GM23248 (cell line): ENCODE measurements at places on chromosomes 2 and 18.

- no peak for DNase-seq
Observed at GRCh38 chr2:67646714-67647333, 249.7 kb downstream of the ETAA1 start.

GRCh38 chr2:238305965-238306671 lies 14.2 kb upstream of the TRAF3IP1 start:
- DNase-seq, result no peak

GRCh38 chr2:241163601-241164118 lies 13.4 kb downstream of the PPP1R7 start:
- DNase-seq, result no peak

DNA sequence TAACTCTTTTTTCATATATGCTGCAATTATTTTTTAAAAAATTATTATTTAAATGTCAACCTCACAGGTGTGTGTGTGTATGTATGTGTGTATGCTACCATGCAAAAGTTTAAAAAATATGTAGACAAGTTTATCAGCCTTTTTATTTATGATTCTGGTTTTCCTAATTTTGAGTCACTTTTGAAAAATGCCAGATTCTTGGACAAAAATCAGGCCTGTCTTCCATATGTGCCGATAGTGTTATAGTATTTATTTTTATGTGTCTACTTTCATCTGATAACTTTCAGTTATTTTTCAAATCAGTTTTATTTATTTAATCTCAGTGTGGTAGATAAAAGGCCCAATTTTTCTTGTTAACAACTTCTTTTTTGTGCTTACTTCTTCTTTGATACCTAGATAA lies 176.2 kb downstream of the RDH14 start:
- no peak for DNase-seq

GRCh38 chr18:902229-902628 lies 2.4 kb upstream of the ADCYAP1 start:
- DNase-seq, result peak; percentile 31

GRCh38 chr2:79855264-79856006 lies 342.6 kb downstream of the CTNNA2 start:
- DNase-seq, result peak; percentile 20

DNA sequence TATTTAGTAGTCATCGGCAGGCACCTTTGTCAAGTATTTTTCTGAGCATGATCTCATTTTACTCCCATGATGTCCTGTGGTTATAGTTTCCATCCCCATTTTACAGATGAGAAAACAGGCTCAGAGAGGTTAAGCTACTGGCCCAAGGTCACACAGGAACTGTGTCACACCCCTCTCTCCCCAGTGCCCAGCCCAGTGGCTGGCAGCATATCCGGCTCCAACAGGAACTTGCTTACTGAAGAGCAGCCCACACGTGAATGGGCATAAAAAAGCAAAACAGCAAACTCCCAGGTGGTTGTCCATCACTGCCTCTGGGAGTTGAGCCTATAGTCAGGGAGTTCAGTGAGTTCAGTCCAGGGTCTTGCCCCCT lies 8.3 kb upstream of the KLF11 start:
- DNase-seq, result no peak

- no peak for DNase-seq
Observed at GRCh38 chr18:79326413-79327198, 69.1 kb upstream of the NFATC1 start.

DNA sequence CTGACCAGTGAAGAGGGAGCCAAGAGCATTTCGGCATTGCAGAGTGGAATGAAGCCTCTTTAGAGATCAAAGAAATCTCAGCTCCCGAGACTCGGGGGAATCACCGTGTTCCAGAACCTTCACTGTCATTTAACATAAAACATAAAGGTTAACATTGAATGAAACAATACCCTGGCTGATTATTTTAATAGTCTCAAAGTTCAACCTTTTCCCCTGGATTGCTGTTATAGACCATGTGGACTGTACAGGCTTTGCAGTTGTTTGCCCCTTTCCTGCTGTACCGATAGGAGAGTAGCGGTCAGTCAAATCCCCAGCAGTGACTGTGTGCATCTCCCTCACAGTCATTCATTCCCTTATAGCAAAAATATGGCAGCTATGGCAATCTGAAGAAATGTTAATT lies 48.4 kb downstream of the POU3F3 start:
- DNase-seq, result no peak

- no peak for DNase-seq
Observed at GRCh38 chr2:136008205-136008865, 22.9 kb upstream of the DARS1 start.

- peak; percentile 84 for DNase-seq
Observed at GRCh38 chr2:104872866-104873688, 19.2 kb downstream of the POU3F3 start.

DNA sequence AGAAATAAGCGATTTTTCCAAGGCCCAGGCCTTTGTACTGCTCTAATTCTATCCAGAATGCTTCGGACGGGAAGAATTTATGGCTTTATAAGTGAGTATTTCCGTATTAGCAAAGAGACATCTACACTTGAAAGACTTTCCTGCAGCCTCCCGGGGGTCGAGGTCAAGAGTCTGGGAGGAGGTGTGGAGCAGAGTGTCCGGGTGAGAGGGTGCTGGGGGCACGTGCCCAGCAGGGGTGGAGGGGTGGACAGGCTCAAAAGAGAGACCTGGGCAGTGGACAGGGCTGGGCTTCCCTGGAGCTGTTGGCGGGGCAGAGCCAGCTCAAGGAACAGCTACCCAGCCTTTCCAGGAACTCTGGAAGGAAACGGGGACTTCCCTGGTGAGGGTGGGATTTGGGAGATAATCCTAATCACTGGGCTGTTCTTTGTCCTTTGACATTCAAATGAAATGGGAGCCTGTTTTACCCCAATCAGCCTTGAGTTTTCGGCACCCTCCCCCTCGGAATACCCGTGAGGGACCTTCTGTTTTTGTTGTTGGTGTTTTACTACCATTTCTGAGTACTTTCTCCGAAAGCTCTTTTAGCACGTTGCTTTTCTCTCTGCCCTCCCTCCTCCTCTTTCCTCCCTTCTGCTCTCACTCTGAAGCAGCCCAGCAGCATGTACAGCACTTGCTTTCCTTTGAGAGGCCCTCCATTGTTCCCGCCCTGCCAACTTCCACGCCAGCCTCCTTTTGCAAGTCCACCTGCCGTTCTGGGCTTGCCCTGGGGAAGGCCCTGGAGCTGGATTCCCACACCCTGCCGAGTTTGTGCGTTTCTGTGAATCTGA lies 164.7 kb downstream of the AGAP1 start:
- DNase-seq, result no peak

- DNase-seq, result no peak
Observed at GRCh38 chr2:170991398-170992182, 62.5 kb downstream of the GORASP2 start.
